Caki2 (cell line): ENCODE measurements at places on chromosomes 7 and 10. TPM values are rescaled to one million over a fixed set of nuclear protein-coding genes. Genes with fewer than 3 reads are reported as not detected.

The SLC13A4 gene
- total RNA-seq, result not detected in 2 replicates

The MKLN1 gene
- 17.5 and 21.5 TPM in 2 replicates for total RNA-seq

The STAMBPL1 gene
- 15.6 and 62.4 TPM in 2 replicates for total RNA-seq

The CAMK2B gene
- total RNA-seq, result 0.14 and 0.23 TPM in 2 replicates

The HOXA6 gene
- total RNA-seq, result 0.96 and 1.2 TPM in 2 replicates
